Tongue (tissue), 3 donors: ENCODE measurements at places on chromosomes 2 and 18.

DNA sequence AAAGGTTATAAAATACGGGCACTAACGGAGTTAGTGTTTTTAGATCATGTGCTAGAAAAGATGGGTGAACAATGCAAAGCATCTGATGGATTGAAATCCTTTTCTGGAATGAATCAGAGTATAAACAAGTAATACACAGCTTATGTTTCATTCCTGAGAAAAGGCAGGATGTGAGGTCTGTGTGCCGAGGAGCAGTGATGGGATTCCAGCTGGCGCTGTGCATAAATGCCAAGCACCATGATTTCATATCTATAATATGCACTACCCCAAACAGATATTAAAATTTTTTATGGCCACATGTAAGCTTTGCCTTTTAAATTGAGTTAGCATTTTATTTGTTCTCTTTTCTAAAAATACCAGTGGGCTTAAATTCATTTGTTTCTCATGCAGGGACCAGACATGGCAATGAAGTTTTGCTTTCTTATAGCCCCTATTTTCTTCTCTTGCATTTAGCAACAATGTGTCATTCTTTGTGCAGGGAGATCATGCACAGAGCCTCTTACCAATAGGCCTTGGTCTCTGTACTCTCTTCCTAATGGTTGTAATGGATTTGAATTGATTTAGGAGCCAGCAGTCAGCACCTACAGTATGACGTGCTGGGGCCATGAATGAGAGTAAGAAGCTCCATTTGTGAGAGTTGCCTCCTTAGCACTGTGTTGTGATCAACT lies 323.9 kb downstream of the SLC8A1 start:
- DNase-seq, result peak; percentile 72

DNA sequence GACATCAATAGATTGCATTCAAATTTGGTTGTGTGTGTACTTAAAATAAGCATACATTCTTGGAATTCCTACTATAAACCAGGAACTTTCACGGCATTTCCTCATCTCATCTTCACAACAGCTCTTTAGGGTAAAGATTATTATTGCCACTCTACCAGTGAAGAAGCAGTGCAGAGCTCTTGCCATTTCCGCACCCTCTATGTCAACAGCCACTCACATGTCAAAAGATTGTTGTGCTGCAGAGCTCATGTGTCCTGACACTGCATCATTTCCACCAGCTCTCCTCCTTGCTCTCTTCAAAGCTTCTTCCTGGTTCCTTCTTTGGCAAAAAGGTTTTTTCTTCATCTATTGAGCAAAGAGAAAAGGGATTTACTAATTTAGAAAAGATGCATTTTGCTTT lies 26.5 kb upstream of the L3MBTL4 start:
- DNase-seq, result no peak

DNA sequence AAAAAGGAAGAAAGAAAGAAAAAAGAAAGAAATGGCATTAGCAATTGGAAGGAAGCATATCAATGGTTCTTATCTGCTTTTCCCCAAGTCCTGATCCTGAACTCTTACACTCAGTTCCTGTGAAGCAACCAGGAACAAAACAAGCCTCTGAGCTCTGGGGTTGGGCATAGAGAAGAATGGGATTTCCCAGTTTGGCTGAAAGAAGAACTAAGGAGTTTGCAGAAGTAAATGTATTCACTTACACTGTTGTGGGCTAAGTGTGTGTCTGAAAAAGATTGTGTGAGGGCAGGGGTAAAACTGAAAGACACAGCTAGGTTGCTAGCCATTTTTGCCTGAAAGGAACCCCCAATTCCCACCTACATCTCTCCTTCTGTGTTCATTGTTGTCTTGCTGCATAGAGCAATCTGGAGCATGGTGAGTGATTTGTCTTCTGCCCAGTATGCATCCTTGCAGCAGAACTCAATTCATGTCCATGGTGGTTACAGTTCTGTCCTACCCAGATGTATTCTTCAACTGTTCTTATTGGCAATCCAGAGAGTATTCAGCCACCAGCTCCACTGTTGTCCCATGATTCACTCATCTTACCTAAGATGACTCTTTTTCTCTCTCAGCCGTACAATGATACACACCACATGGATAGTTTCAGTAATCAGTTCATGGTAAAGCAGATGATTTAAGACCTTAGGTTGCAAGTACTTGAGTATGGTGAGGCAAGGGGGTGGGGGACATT lies 348.7 kb downstream of the ARHGAP15 start:
- DNase-seq, result no peak

- no peak for DNase-seq
These were observed 1530.7 kb downstream of the LRP1B start for GRCh38 chr2:140600116-140600515.

DNA sequence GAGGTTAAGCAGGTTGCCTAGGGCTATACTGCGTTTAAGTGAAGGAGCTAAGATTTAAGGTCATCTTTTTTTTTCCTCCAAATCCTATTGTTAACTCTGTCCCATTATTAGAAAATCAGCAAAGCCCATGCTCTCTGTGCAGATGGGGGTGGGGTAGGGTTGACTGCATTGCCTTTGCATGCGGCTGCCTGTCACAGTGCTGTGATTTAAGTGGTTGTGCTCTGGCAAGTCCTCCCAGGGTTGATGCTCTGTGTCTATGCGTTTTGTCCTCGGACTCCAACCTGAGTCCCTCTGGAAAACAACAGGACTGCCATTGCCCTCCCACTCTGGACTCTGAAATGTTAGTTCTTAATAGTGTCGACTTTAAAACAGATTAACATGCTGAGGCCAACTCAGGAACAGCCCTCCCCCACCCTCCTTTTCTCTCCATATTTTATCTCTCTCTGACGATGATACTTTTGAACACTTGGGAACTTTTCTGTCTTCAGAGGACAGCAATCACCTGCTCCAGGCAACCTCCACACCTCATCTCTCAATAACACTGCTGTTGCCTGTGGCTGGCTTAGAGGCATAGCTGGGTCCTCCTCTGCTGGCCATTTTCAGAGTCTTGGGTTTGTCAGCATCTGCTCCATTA lies 5.8 kb downstream of the FHOD3 start:
- DNase-seq, result no peak

- no peak for DNase-seq
These were observed 32.0 kb upstream of the ACYP2 start for GRCh38 chr2:54083445-54083844.
